ENCODE measurements at places on chromosomes 12 and 14. TPM values are rescaled to one million over a fixed set of nuclear protein-coding genes. Genes with fewer than 3 reads are reported as not detected.

GRCh38 chr12:57842342-57843294 is 3.9 kb downstream of the CTDSP2 start:
- no peak for DNase-seq

DNA sequence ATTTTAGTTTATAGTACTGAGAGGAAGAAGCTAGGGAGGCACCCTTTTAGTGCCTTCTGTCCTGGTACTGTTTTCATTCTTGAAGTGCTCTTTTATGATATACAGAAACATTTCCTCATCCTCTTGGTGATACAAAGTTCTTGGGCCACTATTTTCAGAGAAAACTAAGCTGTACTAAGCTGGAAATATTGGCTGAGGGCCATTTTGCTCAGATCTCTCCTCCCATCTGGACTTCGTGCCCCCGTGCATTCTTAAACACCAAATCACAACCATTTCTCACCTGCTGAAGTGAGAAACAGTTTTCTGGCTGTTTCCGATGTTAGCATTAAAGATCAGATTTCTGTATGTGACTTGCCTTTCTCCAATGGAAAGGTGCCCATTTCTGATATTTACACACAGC is 158.9 kb downstream of the FBXL14 start:
- DNase-seq: no peak

- peak; percentile 95 for DNase-seq
These were observed 24.3 kb downstream of the MVK start for GRCh38 chr12:109597795-109598427.

DNA sequence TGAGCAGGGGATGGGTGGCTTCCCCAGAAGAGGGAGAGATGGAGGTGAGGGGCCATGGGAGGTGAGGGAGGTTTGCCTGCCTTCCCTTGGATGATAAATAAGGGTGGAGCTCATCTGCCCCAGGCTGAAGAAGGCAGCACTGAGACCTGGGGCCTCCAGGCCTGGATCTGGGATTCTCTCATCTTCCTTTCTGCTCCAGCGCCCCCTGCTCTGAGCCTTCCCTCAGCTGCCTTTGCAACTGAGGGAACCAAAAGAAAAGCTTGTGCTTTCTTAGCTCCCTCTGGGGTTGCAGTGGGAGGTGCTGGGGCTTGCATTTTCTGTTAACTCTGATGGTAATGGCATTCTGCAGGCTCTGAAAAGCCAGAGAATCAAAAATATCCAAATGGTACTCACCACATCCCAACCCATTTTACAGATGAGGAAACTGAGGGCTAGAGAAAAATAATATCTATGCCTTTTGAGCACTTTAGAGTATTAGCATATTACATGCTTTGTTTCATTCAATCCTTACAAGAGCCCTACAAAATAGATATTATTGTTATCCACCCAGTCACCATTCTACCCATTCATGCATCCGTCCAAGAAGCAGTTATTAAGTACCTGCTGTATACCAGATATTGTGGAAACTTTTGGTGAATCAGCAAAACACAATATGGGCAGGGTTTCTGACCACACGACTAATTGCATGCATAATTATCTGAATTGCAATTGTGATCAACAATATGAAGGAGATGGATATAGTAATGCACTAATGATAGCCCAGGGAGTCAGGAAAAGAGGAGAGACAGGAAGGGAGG is 102.2 kb downstream of the WSCD2 start:
- DNase-seq: no peak

GRCh38 chr12:71107936-71108335 is 49.9 kb downstream of the TSPAN8 start:
- no peak for DNase-seq

- no peak for DNase-seq
These were observed 10.5 kb upstream of the STAC3 start for GRCh38 chr12:57261428-57261865.

DNA sequence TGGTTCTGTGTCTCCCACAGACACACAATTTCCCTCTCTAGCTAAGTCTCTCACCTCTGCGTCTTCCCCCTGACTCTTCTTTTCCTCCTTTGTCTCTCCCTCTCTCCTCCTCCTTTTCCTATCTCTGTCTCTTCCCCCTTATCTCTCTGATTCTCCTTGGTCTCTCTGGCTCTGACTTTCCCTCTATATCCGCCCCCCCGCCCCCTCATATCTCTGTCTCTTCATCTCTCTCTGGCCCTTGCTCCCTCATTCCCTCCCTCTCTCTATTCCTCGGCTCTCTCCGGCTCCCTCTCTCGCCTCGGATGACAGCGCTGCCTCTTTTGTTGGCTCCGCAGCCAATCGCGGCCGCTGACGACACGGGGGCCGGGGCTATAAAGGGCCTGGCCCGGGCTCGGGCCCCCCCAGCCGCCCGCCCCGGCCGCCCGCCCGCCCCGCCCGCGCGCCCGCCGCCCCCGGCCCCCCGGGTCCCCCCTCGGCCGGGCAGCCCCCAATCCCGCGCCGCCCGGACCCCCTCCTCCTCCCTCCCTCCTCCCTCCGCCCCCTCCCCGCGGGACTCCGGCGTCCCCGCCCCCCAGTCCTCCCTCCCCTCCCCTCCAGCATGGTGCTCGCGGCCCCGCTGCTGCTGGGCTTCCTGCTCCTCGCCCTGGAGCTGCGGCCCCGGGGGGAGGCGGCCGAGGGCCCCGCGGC is at the start of gene GDF11:
GDF11 (plus strand) TSS at position 404 of the 687 bp plus-strand sequence; CDS start at position 599, 195 bp downstream.
- peak; percentile 90 for DNase-seq

GRCh38 chr12:22286569-22286968 is 47.9 kb downstream of the ST8SIA1 start:
- DNase-seq: no peak

DNA sequence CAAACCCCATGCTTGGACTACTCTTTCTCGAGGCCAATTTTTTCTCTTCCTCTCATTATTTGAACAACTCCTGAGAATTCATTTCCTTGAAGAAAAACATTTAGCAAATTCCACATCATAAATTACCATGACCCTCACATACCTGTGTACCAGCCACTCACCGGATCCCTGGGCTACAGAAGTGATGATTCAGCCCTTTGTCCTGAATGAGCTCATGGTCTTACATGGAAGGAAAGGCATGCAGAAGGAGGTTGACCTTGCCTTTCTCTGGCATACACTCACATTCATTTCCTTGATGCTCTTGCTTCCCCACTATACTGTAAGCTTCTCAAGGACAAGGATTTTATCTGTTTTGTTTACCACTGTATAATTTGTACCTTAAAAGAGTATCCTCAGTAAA is 191.5 kb downstream of the SLC5A8 start:
- no peak for DNase-seq

DNA sequence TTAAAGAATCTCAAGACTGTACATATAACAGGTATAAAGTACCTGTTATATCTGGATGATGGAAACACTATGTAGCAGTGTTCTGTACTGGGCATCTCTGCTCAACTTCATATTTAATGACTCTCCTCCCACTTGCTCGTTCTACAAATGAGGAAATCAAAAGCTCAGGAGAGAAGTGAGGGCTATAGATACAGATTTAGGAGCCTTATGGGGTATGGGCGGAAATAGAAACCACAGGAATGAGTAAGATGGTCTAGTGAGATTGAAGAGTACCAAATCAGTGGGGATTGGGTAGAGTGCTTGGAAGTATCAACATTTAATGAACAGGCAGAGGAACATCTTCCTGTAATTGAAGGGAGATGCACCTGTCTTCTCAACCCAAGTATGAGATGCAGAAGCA is 23.8 kb upstream of the POLR3B start:
- DNase-seq: no peak

DNA sequence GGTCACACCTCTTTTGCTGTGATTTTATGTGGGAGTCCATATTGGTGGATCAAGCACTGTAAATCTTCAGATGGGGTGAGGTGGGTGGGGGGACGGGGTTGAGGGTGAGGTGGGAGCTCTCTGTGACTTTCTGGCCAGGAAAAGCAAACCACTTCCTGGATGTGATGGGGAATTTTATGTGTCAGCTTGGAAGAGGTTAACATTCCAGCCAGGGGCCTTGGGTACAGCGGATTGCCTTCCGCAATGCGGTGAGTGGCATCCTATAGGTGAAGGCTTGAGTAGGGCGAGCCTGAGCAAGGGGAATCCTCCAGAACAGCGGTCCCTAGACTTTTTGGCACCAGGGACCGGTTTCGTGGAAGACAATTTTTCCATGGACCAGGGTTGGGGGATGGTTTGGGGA is 36.2 kb downstream of the DLK1 start:
- peak; percentile 53 for DNase-seq

DNA sequence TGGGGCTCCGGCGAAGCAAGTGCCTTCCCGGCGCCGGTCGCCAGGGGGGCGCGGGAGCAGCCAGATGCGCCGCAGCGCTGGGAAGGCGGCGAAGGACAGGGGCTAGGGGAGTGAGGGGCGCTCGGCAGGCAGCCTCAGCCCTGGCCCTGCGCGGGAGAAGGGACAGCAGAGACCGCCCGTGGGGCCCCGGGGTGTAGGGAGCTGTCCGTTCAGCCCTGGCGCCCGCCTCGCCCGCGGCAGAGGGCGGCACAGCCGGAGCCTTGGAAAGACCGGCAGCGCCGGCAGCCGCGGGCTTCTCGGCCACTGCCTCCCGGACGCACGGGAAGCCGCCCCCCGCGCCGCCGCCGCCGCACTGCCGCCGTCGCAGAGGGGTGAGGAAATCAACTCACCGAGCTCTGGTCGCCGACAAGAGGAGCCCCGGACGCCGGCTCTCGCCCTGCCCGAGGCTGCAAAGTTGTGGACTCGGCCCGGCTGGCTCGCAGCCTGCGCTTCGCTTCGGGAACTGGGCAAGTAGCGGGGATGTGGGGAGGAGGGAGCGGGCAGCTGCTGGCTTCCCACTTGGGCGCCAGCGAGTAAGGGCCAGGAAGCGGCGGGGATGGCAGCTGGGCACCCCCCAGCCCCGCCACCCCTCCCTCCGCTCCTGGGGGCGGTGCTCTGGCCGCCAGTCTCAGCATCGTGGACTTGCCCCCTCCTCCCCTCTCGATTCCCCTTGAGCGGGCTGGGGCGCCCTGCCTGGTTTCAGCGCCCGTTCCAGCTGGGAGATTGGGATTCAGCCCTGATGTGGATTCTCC is at the start of gene ZDHHC22:
ZDHHC22 (minus strand) TSS at position 578 of the 791 bp plus-strand sequence. CDS start 2,053 bp downstream, outside the sequence.
- no peak for DNase-seq

DNA sequence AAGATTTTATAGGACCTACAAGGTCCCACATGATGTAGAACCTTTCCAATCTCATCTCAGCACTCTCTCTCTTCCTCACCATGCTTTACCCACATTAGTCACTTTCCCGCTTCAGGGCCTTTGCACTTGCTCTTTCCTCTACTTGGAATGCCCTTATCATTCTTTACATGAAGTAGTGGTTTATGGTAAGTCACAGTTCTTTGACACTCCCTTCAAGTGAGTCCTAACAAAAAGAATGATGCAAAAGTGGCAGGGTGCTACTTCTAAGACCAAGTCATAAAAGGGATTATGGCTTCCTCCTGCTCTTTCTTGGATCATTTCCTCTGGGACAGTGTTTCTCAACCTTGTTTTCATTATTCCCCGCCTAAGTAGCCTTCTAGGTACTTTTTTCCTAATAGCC is 13.1 kb downstream of the TMBIM4 start:
- DNase-seq: no peak

DNA sequence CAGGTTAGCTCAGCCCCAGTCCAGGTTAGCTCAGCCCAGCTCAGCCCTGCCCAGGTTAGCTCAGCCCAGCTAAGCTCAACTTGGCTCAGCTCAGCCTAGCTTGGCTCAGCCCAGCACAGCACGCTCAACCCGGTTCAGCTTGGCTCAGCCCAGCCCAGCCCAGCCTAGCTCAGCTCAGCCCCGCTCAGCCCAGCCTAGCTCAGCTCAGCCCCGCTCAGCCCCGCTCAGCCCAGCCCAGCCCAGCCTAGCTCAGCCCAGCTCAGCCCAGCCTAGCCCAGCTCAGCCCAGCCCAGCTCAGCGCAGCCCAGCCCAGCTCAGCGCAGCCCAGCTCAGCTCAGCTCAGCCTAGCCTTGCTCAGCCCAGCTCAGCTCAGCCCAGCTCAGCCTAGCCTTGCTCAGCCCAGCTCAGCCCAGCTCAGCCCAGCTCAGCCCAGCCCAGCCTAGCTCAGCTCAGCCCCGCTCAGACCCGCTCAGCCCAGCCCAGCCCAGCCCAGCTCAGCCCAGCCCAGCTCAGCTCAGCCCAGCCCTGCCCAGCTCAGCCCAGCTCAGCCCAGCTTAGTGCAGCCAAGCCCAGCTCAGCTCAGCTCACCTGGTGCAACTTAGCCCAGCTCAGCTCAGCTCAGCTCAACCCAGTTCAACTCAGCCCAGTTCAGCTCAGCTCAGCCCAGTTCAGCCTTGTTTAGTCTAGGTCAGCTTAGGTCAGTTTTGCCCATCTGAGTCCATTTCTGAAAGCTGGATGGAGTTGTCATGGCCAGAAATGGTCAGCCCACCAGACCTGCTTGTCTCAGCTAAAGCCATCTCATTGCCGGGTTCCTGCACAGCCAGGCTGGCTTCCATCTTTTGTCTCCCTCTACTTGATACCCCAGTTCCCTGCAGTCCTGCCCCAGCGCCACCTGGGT is 333.6 kb downstream of the TMEM121 start:
- no peak for DNase-seq

- no peak for DNase-seq
These were observed 9.0 kb downstream of the CLSTN3 start for GRCh38 chr12:7139200-7139599.

GLT1D1 gene
- total RNA-seq: 4.1 TPM

INHBC gene
- not detected for total RNA-seq

TIMELESS gene
- 6.0 TPM for total RNA-seq

PFDN5 gene
- 371 TPM for total RNA-seq

MUCL1 gene
- not detected for total RNA-seq

ABCC9 gene
- total RNA-seq: 55.1 TPM

TSHR gene
- 0.39 TPM for total RNA-seq

POTEM gene
- total RNA-seq: not detected

KCNC2 gene
- total RNA-seq: not detected

PUS1 gene
- 38.1 TPM for total RNA-seq

FGF23 gene
- total RNA-seq: not detected

KRT83 gene
- not detected for total RNA-seq

PTGER2 gene
- total RNA-seq: 10.9 TPM

EAPP gene
- 22.1 TPM for total RNA-seq

COCH gene
- total RNA-seq: 5.8 TPM

GPD1 gene
- total RNA-seq: 1,023 TPM

KRT2 gene
- total RNA-seq: not detected

SOCS2 gene
- total RNA-seq: 61.8 TPM

SYNE3 gene
- total RNA-seq: 179 TPM

CLEC9A gene
- total RNA-seq: not detected

PHETA1 gene
- total RNA-seq: 19.5 TPM

FITM1 gene
- total RNA-seq: 0.58 TPM
